ENCODE measurements at places on chromosomes 12 and 14. TPM values are rescaled to one million over a fixed set of nuclear protein-coding genes. Genes with fewer than 3 reads are reported as not detected.

The PRR4 gene
- total RNA-seq = 7.7 TPM

The GEMIN2 gene
- total RNA-seq = 23.4 TPM

The CELA1 gene
- total RNA-seq = not detected

DNA sequence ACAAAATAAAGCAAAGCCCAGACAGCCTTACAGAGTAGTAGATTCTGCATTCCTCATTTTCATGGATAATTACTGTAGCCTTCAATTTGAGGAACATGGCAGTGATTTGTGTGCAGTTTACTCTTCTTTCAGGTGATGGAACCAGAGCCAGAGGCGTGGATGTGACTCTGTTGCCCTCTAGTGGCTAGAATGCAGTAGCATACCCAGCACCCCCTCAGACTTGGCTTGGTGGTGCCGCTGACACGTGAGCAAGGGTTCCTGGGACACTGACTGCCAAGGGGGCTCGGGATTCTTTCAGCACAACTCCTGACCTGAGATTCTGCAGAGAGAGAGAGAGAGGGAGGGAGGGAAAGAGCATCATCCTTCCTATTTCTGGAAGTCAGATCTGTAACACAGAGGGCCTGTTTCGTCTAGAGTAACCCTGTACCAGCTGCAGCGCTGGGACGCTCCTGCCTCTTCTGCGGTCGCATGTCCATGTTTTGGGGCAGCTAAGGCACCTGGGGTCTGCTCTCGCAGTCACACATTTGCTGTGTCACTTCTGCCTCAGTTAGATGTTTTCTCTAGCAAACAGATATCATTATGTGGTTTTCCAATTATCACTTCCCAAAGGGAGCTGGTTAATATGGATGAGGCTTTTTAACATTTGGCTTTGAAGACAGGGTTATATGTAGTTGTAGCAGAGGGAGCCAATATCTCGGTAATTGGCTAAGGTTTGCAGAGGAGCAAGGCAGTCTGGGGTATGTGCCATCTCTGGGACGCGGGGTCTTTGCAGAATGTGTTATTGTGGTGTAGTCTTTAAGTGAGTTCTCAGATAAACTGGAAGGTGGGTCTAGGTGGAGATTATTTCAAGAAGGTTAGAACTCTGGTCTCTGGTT lies 428.1 kb downstream of the NRXN3 start:
- peak; percentile 52 for DNase-seq

DNA sequence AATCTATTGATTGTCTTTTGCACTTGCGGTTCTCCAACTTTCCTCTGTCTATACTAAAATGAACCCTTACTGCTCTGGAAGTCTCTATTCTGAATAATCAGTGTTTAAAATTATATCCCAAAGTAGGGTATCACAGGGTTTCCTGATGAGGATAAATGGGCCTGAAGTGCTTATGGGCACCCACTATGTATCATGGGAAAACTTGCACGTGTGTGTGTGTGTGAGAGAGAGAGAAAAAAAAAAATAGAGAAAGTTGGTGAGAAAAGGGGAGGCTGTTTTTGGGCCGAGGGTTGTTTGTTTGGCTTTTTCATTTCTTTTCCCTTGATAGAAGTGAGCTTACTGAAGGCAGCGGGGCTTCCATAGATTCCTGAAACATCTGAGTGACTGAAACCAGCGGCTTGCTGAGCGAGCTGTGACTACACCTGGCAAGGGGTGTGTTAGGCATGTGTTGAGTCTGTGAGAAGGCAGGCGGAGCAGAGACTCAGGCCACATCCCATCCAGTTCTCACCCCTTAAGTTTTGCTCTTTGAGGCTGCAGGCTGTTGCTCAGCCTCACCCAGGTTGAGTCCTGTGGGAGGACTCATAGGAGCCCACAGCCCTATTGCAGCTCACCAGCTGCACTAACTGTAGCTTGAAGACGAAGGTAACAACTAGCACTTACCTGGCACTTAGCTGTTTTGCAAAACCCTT lies 17.2 kb downstream of the PPFIBP1 start:
- peak; percentile 48 for DNase-seq

DNA sequence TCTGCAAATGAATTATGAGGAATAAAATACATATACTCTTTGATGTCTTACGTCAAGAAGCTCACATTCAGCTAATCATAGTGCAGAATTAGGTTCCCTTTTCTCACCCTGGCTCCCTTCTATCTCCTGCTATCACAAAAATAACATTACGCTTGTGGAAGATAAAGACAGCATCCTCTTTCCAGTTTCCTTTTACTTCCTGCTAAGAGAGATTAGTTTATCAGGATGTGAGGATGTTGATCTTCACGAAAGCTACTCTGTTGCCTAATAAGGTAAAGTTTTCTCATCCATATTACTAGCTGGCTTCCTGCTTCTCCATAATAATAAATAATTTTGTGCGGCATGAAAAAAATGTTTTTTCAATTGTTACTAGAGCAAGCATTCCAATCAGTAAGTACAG lies 217.7 kb upstream of the DCN start:
- no peak for DNase-seq

DNA sequence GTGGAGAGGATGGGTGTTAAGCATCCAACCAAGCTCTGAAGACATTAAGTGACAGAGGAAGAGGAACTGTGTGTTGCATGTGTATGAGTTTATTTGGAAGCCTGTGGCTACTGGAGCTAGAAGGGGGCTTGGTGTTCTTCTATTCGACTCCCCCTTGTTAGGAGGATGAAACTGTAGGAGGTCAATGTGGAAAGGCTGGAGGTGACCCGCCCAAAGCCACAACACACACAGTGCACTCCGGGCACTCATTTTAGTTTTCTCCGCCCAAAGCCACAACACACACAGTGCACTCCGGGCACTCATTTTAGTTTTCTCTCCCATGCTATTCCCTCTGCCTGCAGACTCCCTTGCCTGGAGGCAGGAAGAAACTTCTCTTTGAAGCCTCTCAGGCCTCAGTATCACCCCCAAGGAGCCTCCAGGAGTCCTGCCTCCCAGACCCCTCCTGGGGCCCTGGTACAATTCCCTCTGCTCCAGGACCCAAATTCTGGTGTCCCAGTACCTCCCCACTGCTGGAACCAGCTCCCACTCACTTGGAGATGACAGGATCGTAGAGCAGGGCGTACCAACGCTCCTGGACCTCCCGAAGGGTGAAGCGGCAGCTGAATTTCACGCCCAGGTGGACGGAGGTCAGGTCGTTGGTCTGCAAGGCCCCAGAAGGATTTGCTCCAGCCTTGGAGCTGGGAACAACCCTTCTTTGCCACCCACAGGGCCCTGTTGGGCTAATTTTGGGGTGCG lies 3.8 kb downstream of the MCRS1 start:
- DNase-seq = no peak

All from MCF 10A (cell line).